Activated CD4-positive, alpha-beta T cell treated with anti-CD3 and anti-CD28 coated beads, Interleukin-2, amount 50 U/mL, for 24 hours (primary cell): ENCODE measurements at places on chromosomes 2 and 18.

GRCh38 chr2:23387845-23388244 lies 2.9 kb downstream of the KLHL29 start:
- DNase-seq = no peak

DNA sequence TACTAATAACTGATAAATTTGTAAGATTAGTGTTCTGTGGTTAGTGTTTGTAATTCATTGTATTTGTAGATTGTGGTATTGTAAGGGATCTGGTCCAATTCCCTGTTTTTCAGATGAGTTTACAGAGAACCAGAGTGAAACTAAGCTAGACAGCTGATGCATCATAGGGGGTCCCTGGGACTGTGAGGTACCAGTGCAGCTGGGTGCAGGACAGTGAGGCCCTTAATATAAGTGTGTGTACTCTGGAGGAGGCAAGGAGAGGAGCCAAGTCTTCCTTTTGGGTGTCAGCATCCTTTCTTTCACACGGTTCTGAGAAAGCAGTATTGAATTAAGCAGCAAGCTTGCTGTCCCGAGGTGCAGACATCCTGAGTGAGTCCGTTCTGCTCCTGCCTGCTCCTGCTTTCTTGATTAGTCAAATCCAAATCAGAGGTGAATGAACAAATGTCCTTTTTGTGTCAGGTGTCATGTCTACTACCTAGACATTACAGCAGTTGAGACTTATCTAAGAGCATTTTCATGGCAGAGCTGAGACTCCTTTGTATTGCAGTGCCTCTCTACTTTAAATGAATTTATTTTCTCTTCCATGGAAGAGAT lies 194.9 kb downstream of the MCFD2 start:
- no peak for DNase-seq

DNA sequence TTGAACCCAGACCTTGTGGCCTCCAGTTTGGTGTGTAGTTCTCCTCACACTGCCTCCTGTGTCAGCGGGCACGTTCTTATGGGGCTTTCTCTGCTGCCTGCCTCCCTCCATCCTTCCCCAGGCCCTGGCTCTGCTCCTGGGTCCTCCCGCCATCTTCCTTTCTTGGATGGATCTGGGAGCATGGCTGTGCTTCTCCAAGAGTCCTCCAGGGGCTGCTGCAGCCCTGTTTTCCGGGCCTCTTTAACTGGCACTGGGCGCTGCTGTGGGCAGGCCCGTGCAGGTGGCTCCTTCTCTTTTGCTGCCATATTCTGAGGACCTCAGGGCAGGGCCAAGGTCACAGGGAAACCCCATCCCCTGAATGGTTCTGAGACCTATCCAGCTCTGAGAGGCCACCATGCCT lies 17.8 kb downstream of the THNSL2 start:
- DNase-seq = no peak

- DNase-seq = no peak
Measured at GRCh38 chr2:231117922-231118613, 6.8 kb downstream of the HTR2B start.

- no peak for DNase-seq
Measured at GRCh38 chr2:219128396-219128795, 32.2 kb downstream of the NHEJ1 start.

GRCh38 chr2:170162271-170162632 lies 15.7 kb upstream of the MYO3B start:
- no peak for DNase-seq

DNA sequence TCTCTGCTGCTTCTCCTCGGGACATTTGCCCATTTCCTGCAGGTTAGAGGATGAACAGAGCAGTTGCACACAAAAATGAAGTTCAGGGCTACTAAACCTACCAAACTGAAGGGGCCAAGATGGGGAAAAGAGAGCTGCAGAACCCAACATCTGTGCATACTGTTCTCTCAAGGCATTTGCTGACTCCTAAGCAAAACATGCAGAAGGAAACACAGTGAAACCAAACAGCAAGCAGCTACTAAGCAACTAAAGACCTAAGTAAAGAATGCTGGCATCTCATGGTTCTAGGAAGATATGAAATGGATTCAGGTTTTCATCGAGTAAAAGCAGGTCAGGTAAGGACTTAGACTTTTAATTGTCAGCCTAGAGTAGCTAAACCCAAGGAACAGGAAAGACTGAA lies 111.9 kb upstream of the SYT4 start:
- no peak for DNase-seq

GRCh38 chr2:179812501-179812900 lies 48.9 kb downstream of the ZNF385B start:
- DNase-seq = no peak

DNA sequence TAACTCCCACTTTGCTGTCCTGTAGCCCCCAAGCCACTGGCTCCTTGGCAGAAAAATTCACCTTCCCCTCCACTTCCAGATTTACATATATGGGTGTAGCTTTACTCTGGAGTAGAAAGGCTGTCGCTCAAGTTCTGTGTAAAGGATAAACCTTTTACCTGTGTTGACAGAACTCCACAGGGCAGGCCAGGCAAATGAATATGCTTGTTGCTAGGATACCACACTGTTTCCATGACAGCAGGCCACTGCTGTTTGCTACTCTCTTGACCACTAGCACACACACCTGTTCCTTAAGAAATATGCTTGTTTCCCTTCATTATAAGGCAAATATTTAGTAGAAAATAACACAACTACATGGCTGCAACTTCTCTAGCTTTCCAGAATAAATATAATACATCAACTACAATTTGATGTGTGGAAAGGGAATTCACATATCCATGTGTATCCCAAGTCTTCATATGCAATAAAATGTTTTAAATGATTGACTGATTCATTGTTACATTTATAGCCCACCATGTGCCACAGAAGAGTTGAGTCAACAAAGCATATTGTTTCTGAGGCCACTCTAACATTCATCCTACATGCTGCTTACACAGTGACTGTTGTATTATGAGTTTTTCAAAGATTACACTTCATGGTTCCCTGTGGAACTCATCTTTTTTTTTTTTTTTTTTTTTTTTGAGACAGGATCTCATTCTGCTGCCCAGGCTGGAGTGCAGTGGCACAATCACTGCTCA lies 56.2 kb upstream of the ROCK1 start:
- DNase-seq = no peak

DNA sequence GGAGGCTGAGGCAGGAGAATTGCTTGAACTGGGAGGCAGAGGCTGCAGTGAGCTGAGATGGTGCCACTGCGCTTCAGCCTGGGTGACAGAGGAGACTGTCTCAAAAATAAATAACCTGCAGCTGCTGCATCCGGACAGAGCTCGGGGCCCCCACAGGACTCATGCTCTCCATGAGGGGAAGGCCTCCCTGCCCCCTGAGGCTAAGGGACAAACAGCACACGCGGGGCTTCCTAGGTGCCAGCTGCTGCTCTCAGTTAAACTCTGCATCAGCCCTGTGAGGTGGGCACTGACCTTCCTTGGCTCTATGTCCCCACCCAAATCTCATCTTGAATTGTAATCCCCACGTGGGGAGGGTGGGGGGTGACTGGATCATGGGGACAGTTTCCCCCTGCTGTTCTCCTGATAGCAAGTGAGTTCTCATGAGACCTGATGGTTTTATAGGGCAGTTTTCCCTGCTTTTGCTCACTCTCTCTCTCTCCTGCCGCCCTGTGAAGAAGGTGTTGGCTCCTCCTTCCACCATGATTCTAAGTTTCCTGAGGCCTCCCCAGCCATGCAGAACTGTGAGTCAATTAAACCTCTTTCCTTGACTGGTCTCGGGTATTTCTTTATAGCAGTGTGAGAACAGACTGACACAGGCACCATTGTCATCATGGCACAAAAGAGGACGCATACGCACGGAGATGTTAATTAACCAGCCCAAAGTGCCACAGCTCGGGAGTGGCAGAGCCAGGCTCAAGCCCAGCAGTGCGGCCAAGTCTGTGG lies 49.9 kb upstream of the TAF1B start:
- DNase-seq = no peak

GRCh38 chr2:43553341-43553855 lies 42.4 kb downstream of the THADA start:
- DNase-seq = no peak
